ENCODE measurements at places on chromosomes 12 and 14. TPM values are rescaled to one million over a fixed set of nuclear protein-coding genes. Genes with fewer than 3 reads are reported as not detected.

The IL23A gene
- 2.9 TPM for total RNA-seq

The NRL gene
- total RNA-seq = 1.6 TPM

DNA sequence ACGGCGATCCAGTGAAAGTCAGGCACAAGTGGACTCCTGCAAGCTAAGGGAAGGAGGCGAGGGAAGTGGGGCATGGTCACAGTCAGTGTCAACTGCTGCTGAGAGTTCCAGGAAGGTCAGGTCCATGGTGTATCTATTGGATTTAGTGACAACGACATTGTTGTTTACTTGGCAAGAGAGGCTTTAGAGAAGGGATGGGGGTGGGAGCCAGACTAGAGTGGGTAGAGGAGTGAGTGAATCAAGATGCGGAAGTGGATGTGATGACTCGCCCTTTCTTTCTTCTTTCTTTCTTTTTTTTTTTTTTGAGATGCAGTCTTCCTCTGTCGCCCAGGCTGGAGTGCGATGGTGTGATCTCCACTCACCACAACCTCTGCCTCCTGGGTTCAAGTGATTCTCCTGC, 12.5 kb downstream of the P2RX7 start:
- DNase-seq = no peak

DNA sequence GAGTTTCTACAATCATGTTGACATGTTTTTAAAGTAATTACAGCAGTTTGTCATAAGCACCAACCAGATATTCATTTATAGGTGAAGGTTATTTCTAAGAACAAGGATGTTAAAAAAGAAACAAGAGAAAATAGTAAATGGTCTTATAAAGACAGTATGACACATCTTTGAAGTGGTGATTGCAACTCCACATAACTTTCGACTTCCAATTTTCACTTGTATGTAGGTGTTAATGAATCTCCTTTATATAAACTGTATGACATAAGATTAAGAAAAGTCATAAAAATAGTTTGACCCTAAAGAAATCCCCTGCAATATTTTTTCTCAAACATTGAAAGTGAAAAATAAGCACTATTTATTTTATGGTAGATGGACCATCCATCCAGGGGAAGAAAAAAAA, 144.8 kb upstream of the PTPRQ start:
- DNase-seq = no peak

DNA sequence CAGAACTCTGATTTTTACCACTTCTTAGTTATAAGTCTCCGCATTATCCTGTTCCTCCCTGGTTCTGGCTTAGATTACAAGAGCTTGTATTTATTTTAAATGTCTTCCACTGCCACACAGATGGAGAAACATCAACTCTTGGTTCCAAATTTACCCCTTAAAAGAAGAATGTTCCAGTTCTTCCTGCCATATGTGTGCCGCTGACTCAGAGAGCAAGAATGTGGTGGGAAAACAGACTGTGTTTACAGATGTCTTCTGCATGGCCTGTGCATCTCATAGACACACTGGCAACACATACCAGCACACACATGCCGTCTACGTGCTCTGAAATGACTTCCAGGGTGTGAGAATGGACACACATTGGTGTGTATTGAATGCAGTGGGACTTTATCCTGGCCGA, 383.0 kb downstream of the LRIG3 start:
- no peak for DNase-seq

The KERA gene
- not detected for total RNA-seq

GRCh38 chr12:100027671-100028070, 42.9 kb upstream of the ANKS1B start:
- no peak for DNase-seq

- no peak for DNase-seq
Measured at GRCh38 chr12:51922762-51923505, 15.6 kb downstream of the ACVRL1 start.

GRCh38 chr14:23538050-23538718, 13.4 kb downstream of the ZFHX2 start:
- no peak for DNase-seq

- no peak for DNase-seq
Measured at GRCh38 chr14:61621444-61621843, 73.9 kb upstream of the HIF1A start.

GRCh38 chr12:121829250-121829918, 25.6 kb downstream of the SETD1B start:
- no peak for DNase-seq

The GZMB gene
- 0.68 TPM for total RNA-seq

- DNase-seq = no peak
Measured at GRCh38 chr12:65666876-65667275, 157.4 kb upstream of the HMGA2 start.

DNA sequence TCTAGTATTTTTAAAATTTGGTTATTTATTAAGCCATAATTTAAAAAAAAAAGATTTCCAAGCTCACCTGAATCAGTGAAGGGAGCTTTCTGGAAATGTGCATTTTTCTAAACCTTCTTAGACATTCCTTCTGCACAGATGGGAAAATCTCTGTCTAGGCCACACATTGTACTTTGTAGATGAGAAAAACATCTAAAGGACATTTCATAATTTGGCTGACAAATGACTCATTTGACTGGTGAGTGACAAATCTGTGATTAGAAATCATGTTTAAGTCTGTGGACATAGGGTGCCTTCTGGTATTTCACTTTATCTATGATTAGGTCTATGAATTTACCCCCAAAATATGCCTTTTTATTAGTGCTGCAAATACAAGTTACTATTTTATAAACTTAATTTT, 1044.9 kb upstream of the FLRT2 start:
- DNase-seq = no peak

The SLC17A8 gene
- total RNA-seq = 0.26 TPM

GRCh38 chr14:68844210-68844545, 51.3 kb upstream of the ZFP36L1 start:
- no peak for DNase-seq

- DNase-seq = peak; percentile 54
Measured at GRCh38 chr14:77965919-77966435, 166.1 kb downstream of the ADCK1 start.

The CD4 gene
- 2.7 TPM for total RNA-seq

DNA sequence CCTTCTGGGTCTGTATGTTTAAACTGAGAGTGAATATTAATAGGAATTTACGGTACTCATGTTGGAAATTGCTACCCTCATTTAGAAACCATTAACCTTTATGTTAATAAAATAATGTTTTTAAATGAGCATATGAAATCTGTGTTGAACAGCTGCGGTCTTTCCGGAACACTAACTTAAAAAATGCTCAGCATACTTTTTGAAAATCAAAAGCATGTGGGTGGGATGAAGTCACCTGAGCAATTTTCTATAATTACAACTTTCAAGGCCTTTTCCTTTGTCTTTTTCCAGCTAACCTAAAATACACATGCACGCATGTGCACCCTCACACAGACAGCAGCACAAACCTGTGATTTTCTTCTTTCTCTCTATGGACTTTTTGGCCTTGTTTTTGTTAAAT, 39.8 kb downstream of the BORCS5 start:
- no peak for DNase-seq

DNA sequence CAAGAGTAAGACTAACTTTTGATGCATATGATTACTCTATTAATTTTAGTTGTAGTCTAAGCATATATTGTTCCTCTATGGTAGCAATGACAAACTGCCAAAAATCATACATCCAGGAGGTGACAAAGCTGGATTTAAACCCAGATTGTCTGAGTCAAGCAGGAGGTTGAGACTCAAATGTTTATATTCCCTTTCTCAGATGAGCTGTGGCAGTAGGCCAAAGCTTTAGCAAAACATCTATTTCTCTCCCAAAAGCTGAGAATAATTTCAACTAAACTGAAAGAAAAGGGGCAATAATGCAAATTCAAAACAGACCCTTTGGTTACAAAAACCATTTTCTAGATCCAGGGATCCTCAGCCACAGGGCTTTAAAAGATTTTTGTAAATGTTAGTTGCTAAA, 173.6 kb downstream of the SEC23A start:
- DNase-seq = no peak

The TMEM132C gene
- not detected for total RNA-seq

DNA sequence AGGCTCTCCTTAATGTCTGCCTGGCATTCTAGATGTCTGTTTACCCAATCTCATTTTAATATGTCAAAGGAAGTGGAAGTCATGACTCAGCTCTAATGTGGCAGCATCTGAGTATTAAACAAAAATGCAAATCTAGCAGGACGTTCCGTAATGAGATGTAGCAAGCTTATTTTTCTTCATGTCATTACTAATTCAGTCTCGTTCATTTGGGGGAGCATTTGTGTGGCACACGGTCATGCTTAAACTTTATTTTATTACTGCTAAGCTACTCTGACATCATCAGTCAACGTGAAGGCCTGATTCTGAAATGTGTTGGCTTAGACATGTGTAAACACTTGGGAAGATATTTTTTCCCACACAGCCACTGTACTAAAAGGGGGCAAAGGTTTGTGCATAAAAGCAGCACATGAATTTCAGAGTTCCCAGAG, 326.7 kb upstream of the TMPO start:
- no peak for DNase-seq

GRCh38 chr12:109239179-109239578, 69.9 kb downstream of the FOXN4 start:
- DNase-seq = no peak

DNA sequence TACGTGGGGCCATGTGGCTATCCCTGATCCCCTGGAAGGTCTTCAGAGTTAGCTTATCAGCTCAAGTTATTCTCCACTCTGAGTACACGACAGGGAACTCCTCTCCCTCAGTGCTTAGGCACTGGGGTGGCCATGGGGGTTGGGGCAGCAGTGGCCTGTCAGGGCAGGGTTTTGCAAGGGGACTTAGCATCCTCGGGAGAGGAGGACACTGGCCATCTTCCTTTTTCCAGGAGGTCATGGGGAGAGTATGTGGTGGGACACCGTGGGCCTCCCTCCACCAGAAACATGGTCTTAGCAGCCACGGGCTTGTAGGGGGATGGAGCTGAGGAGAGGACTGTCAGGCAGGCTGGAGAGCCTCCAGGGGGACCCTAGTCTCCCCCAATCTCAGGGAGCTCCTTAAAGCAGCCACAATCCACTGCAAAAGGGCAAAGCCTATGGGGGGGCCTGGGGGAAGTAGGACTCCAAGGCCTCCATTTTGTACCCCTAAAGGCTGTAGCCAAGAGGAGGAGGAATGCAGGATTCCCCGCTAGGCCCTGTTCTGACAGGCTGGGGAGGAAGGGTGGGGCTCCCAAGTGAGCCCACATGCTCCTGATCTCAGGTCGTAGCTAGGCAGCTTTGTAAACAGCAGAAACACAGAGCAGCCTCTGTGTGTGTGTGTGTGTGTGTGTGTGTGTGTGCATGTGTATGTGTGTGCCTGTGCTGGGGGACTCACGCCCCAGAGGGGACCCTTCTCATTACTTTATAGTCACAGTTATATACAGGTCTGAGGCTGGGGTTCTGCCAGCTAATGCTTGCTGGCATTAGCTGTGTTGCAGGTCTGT, 36.6 kb downstream of the KRT80 start:
- no peak for DNase-seq

The HIGD1C gene
- total RNA-seq = not detected
